ENCODE measurements at places on chromosomes 7 and 10.

DNA sequence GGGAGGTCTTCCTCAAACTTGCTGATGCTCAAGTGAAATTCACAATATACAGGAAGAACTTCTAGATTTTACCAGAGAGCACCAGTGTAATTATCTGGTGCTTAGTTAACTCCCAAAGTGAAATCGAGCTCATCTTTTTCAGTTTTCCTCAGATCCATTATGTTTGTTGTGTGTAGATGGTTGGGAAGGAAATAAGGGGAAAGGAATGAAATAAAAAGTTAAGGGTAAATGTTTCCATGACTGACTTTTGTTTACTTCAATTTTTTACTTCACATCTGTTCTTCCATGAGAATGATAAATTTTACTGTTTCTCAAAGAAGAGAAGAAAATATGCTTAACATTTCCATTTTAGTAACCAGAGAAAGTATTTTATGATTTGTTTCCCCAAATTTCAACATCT is 21.3 kb downstream of the FAM107B start:
- no peak for DNase-seq

GRCh38 chr7:101315336-101315735 is 6.3 kb downstream of the IFT22 start:
- DNase-seq, result peak; percentile 14

DNA sequence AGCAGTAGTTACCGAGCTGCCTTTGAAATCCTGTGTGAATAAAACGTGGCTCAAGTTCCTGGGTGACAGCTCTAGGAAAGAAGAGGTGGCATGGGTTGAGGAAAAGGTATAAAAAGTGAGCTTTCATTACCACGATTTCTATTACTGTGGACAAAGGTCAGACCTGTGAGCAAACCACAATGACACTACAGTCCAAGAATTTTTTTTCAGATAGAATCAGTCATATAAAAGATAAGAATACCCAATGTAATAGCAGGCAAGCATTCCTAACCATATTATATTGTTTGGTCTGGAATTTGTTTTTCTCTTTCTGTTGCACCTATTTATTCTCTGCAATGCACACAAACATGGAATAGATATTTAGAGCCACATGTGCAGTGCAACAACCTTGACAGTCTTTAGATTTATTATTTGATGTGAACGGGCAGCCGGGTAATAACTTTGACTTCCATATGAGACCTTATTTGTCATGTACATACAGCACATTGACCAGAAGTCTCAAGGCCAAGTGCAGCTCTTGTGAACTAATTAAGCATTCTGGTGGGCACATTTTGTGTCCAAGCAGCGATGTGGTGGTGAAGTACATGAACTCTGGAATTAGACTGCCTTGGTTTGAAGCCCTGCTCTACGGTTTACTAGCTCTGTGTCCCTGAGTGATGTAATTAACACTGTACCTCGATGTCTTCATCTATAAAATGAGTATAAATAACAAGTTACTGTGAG is 156.8 kb downstream of the NRCAM start:
- DNase-seq, result peak; percentile 82

DNA sequence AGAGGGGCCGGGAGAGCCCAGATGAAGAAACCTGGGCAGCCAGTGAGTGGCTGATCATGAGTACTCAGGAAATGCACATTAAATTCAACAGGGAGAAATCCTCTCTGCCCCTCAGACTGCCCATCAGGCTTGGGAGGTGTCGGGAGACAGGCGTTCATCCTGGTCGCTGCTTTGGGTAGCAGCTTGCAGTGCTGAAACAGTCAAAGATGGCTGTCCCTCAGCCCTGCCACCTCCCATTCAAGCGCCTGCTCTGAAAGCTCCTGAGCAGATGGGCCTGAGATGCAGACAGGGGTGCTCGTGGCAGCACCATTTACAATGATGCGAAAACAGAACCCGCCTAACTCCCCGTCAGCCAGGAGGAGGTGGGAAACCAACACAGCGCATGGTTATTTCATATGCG is 3.6 kb upstream of the JAKMIP3 start:
- no peak for DNase-seq

GRCh38 chr7:123343611-123344010 is 143.8 kb upstream of the SLC13A1 start:
- DNase-seq, result no peak

DNA sequence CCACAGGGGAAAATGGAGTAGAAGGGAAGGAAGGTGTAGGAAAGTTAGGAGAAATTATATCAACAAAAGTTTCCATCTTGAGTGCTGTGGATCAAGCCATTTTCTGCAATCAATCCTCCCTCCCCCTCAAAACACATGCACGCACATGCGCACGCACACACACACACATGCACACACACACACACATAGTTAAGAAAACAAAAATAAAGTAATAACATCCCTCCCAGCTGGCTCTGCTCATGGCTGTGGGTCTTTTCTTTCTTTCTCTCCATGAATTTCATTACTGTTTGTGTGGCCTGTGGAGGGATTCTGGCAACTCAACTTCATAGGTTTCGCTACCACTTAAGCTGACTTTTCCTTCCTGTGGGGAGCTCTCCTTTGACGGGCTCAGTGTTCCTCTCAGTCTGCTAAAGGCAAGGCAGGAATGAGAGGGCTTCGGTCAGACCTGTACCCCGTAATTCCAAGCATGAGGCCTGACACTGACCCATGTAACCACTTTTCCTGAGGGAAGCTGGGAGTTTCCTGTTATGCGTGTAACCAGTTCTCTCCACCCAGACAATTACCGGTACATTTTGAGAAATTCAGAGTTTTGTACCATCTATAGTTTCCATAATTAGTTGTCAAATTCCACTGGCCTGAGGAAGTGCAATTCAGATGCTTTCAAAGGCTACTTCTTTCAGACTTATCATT is 79.8 kb downstream of the ZNF92 start:
- DNase-seq, result no peak

All from astrocyte (in vitro differentiated cells and primary cell).